ENCODE measurements at places on chromosomes 5 and 9.
A peak's percentile ranks its signal among the peaks of the same experiment; 100 is the strongest.

DNA sequence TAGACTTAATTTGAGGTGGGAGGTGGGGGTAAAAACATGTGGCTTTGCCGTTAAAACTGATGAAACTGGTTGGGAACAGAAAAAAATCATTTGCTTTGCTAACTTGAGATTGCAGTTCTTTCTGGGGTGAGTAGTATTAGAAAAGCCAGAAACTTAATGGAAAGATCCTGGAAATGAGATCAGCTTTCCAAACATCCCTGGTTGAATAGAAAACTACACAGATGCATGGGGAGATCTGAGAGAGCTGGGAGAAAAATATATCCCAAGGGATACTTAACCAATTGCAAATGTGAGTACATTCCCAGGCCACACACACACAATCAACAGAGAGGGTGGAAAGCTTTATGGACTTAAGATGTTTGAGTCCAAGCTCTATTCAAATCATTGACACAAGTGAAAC, 222.3 kb downstream of the YTHDC2 start:
- DNase-seq: no peak

GRCh38 chr5:137199201-137199600, 299.9 kb downstream of the SPOCK1 start:
- no peak for DNase-seq

DNA sequence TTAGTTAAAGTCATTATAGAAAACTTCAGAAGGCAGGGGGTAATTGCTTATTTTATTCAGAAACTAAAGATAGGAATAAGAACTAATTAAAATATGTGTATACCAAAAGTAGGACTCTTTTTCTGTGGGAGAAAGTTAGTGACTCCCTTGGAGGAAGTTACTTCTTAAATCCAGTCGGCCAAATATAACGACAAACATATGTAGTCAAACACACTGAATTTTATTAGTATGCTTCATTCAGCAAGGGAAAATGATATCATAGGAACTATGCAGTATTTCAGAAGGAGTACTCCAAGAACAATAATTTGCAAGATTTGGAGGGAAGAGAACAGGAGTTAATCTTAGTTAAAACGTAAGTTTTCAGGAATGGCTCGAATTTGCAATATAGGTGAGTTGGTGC, 432.6 kb downstream of the CYLC2 start:
- DNase-seq: no peak

DNA sequence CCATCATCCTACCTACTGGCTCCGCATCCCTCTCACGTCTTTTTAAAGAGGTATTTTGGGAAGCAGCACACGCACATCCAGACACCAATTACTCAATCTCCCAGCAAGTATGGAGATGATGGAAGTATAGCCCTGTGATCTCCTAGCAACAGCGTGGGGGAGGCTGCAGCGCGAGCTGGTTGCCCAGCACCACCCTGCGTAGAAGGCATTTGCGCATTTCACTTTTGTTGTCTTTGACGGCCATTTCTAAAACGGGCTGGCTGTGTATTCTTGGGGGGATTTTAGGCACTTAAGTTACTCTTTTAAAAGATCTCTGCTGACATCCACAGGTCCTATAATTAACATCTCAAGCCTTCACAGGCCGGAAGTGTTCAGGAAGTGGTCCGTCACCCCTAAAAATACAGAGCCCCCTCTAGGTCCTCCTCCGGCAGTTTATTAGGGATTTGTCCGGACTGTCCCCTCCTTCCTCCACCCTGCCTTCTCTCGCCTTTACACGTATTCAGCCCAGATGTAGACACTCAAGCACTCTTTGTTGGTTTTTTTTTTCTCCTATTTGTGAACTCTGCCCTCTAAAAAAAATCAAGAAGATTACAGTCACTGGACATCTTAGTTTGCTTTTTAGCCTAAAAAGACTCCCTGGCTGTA, 371.4 kb downstream of the NTRK2 start:
- DNase-seq: no peak

DNA sequence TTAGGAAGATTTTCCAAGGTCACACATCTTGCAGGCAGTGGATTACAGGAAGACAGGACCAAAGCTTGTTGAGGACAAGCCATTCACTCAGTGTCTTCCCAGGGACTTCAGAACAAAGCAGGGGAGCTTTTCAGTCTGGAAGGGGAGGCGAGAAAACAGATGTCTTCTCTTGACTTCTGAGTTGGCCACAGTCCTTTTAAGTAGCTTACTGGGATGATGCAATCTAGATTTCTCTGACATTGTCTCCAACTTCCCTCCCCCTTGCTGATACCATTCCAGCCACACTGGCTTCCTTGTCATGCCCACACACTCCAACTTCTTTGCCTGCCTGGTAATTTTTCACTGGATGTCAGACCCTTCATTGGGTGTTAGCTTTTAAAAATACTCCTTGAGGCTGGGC, 174.2 kb upstream of the TBC1D2 start:
- peak; percentile 91 for DNase-seq

GRCh38 chr9:5195463-5195862, 10.0 kb upstream of the INSL6 start:
- DNase-seq: no peak

DNA sequence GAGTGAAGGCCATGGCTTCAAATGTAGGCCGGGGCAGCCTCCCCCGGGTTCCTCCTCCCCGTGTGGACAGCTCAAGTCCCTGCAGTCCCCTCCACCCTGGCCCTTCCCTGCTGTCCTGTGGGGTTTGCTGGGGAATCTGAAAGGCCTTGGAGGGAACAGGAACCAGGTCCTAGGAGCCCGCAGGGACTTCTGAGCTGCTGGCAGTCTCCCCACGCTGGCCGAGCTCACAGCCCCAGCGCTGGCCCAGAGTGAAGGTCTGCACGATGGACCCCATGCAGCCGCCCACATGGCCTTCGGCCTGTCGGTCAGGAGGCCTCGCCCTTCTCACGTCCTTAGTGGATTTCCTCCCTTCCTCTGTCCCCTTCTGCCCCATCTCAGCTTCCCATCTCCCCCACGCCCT, 25.7 kb upstream of the NOTCH1 start:
- DNase-seq: no peak

DNA sequence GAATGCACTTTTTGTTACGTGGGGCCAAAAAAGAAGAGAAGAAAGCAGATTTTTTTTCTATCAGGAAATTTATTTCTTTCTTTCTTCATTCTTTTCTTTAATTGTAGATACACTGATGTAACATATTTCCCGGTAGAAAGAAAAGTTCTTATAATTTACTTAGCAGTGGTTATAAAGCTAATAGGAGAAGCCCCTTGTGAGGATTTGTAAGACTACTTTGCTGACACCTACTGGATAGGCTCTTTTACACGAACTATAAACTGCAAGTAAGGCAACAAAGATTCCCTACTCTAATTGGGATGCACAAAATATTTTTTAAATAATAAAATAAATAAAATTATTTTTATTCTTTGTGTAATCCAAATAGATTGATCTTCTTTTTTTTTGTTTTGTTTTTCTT, 284.4 kb downstream of the DNAH5 start:
- no peak for DNase-seq

DNA sequence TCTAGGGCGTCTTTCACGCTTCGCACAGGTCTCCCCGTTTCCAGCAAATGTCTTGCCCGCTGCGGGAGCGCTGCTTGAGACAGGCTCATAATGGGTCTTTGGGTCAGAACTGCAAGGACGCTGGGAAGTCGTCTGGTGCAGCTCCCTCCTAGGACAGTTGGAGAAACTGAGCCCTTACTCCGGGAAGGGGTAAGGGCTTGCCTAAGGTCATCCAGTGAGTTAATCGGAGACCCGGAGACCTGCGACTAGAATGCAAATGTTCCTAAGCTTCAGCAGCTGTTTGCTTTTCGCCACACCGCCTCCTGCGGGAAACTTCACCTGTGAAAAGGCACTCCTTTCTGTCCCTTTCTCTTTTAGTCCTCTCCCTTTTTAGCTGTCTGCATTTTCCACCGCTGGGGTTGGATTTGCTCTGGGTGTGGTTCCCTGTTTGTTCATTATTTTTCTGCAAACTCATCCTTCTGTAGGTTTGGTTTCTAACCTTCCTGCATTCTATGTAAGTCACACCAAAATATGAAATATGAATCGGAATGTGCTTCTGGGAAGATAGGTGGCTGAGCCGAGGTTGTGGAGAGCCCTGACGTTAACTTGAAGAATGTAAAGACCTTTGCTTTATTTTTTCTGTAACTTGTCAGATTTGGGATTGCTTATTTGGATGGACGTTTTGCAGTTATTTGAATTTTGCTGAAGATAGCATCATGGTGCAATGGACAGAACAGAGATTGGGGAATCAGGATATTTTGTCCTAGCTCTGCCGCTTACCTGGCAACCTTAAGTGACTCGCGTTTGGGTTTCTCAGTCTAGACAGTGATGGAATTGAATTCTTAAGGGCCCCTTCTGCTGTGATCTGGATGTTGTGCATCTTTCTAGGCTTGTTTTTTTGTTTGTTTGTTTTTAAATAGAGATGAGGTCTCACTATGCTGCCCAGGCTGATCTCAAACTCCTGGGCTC, 909 bp downstream of the SLC36A1 start:
- peak; percentile 15 for DNase-seq

GRCh38 chr5:99104538-99105132, 175.8 kb upstream of the CHD1 start:
- no peak for DNase-seq

DNA sequence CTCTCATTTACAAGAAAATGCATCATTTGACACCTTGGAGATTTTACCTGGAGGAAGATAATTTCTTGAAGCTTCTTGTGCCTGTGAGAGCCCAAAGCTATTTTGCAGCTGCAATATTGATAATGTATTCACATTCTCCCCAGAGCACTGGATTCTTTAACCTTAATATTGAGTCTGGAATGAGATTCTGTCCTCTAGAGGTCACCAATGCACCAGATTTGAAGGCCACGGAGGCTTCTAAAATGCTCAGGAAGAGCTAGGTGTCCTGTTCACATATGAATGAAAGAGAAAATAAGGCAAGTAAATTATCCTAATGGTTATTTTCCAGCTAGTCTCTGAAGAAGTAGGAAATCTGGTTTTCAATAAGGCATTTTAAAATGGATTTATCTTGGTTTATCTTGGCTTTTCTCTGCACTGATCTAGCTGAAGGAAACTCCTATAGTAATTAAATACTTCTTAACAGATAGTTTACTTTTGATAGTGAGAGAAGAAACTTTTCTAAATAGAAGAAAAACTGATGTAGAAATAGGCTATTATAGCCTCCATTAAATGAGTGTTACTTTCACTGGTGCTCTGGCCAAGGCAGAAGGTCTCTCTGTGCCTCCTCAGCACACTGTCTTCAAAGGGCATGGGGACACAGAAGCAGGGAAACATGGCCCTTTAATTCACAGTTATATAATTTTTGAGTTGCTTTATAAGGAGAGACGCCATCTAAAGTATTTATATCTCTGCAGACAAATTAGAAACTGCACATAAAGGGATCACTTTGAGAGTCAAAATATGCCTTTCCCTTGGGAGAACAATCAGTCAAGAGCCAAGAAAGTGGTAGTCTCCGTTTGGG, 297.0 kb upstream of the ACTBL2 start:
- peak; percentile 25 for DNase-seq

GRCh38 chr5:115097236-115097635, 72.5 kb downstream of the TRIM36 start:
- DNase-seq: no peak

DNA sequence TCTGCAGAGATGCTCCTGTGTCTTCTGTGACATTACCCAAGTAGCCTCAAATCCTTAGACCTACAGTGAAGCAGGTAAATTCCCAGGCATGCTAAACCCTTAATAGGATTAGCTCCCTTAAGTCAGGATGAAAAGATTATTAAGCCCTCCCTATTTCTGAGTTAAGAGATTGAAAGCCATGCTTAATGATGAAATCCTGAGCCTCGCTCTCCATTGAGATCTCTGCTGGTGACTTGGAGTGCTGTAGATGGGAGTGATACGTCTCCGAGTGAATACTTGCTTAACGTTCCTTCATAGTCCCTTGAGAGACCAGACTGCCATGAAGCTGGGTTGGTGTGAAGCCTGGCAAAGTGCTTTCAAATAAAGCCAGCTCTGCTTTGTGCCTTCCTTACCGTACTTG, 34.2 kb downstream of the AOPEP start:
- DNase-seq: no peak

- DNase-seq: no peak
These were observed 9.3 kb upstream of the TRIM36 start for GRCh38 chr5:115179030-115179393.

GRCh38 chr5:156515121-156515520, 188.2 kb downstream of the SGCD start:
- no peak for DNase-seq

DNA sequence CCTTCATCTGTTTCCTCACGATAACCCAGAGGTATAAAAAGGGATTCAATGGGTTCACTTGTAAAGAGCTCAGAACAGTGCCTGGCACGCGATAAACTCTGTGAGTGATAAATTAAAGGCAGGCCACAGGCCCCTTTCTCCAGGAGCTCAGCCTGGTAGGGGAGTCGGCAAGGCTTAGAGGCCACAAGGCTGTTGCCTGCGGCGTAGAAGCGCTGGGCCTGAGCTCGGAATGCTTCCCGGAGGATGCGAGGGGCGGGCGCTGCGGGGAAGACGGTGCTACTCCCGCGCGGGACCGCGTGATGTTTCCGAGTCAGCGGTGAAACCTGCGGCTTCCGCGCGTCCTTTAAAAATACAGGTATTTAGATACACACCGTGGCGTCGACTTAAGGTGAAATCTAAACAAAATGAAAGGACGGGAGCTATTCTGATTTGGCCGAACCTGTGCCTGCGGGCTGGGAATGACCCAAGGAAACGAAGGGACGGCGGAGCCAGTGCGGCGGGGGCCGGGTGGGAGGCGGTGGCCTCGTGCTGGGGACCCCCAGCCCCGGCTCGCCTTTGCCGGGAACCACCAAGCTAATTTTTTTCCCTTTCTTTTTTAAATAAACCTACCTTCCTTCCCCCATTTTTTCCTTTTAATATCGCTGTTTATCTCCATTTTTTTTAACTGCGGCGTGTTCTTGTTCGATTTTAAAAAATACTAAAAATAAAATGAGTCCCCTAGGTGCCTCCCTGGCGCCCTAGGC, 6.2 kb downstream of the NKX2-5 start:
- DNase-seq: no peak

- no peak for DNase-seq
These were observed 267.2 kb upstream of the MSX2 start for GRCh38 chr5:174457141-174457678.

GRCh38 chr5:174303035-174303434, 257.5 kb downstream of the NSG2 start:
- DNase-seq: no peak

DNA sequence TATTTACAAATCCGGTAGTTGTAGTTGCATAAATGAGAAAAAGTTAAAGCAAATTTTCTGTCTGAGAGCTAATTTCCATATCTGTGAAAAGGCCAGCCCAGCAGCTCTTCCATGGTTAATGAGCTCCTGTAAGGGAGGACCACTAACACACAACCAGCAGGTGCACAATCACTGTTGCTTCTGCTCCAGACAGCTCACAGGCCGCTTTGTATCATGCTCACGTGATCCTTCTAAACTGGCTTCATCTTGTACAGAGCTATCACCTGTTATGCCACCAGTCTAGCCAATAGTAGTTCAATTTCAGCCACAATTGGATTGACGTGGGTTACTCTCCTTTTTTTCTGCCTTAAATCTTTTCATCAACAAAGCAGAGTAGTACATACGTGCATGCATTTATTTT, 38.3 kb upstream of the FBXL17 start:
- DNase-seq: no peak

DNA sequence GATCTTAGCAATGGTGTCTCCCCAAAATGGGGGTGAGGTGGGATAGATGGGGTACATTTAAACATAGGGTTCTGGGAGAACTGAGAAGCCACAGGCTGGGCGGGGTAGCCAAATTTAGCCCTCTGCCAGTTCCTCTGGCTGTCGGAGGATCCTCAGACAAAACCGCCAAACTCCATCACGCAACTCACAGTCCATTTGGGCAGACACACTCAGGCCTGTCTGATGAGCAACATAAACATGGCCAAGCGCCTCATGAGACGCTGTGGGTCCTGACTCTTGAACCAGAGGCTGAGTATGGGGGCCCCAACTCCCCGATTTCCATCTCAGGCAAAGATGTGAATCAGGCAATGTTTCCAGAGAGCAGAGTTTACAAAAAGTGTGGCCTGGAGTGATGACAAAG, 162.3 kb downstream of the FGF18 start:
- peak; percentile 77 for DNase-seq
